HFFc6 (cell line): ENCODE measurements at places on chromosomes 5 and 9. TPM values are rescaled to one million over a fixed set of nuclear protein-coding genes. Genes with fewer than 3 reads are reported as not detected.
A peak's percentile ranks its signal among the peaks of the same experiment; 100 is the strongest.

Gene CENPH
- 10.9 and 19.5 TPM in 2 replicates for total RNA-seq

DNA sequence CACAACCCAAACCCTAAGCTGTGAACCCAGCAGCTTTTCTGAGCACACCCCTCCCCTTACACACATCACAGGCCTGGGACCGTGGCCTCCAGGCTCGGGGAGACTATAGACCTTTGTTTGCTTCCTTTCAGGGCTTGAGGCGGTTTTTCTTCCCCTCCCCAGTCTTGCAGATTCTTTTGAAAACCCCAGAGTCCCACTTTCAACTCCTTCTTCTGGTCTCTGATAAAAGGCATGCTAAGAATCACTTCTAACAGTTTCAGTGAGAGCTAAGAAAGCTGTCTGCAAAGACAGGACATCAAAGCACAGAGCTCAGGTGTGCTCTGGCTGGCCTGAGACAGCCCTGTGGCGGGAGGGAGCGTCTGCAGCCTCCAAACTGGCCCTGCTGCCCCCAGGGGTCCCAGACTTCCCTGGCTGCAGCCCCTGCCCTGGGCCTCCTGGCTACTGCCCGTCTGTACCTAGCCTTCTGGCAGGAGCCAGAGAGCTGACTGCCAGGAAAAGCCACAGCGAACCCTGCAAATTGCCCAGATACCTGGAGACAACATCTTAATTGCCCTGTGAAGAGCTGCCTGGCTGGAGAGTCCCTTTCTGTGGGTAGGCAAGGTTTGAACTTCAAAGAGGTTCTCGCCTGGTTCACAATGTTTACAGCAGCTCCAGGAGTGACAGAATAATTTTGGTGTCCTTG is 138.9 kb downstream of the GADD45G start:
- H3K4me3 ChIP-seq: no peak overlapping the region
- no peak overlapping the region for H3K27ac ChIP-seq
- no peak for DNase-seq

- H3K4me3 ChIP-seq: peak overlapping the region; percentile 42; the same call in 1 of the 2 replicates
- no peaks in the 10 kb centered on the region for H3K27me3 ChIP-seq
- H3K27ac ChIP-seq: peak overlapping the region; percentile 68
- DNase-seq: no peak
- peaks cover 58% of the 10 kb centered on the region for H3K4me1 ChIP-seq
Observed at GRCh38 chr9:21656776-21657674, 145.4 kb upstream of the MTAP start.

DNA sequence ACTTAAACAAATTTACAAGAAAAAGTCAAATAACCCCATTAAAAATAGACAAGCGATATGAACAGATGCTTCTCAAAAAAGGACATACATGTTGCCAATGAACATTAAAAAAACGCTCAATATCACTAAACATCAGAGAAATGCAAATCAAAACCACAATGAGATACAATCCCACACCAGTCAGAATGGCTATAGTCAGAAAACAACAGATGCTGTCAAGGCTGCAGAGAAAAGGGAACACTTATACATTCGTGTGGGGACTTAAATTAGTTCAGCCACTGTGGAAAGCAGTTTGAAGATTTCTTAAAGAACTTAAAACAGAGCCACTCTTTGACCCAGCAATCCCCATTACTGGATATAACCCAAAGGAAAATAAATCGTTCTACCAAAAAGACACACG is 10.8 kb downstream of the OR13F1 start:
- no peak overlapping the region for H3K4me3 ChIP-seq
- DNase-seq: no peak
- H3K36me3 ChIP-seq: no peaks in the 10 kb centered on the region
